ENCODE measurements at places on chromosomes 16 and 17.

DNA sequence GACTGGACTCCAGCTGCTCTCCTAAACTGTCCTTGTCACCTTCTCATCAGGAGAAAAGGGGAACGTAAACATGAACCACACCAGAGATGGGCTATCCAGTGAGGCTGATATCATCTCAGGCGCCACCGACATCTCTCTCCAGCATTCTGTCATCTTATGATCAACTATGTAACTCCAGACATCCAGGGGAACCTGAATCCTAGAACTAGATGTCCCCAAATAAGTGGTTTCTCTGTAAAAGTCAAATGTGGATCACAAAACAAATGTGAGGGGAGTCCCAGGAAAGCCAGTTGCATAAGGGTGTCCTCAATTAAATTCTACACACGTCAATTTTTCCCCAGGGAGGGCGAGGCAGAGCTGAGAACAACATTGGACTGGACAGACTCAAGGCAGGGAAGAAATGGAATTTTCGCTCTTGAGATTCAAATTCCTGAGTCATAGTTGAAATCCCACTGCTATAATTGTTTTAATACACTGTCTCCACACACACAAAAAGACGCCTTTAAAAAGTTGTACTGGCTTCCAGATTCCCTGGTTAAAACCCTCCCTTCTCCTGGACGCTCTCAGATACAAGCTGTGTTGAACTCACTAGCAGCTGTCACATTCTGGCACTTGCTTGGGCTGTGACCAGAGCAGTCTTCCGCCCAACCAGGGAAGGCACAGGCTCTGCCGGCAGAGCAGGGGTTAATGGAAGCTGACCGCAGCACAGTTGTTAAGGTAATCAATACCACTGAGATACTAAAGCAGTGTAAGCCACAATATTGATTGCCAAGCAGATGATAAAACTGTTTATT, 62.6 kb downstream of the ZFHX3 start:
- no peak for DNase-seq

- no peak for DNase-seq
These were observed 30.1 kb upstream of the MTSS2 start for GRCh38 chr16:70715860-70716357.

GRCh38 chr17:60712675-60713074, 35.0 kb downstream of the BCAS3 start:
- DNase-seq: no peak

- no peak for DNase-seq
These were observed 1291.8 kb downstream of the CDH11 start for GRCh38 chr16:63830061-63830460.

- DNase-seq: no peak
These were observed 74.8 kb upstream of the CDC42EP4 start for GRCh38 chr17:73386561-73386960.

DNA sequence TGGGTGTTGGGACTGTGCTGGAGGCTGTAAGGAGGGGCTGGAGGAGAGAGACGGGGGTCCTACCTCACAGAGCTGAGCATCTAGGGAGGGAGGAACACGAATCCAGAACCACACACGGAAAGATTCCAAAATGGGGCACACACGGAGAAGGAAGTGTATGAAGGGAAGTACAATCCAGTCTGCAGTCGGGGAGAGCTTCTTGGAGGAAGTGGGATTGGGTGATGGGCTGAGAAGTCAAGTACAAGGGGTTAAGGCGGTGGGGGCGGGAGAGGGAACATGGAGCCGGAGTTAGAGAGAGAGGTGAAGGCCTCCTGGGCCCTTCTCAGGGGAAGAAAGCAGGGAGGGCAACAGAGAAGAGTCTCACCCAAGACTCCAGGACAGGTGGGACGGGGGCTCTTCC, 107.5 kb upstream of the CREBBP start:
- no peak for DNase-seq

DNA sequence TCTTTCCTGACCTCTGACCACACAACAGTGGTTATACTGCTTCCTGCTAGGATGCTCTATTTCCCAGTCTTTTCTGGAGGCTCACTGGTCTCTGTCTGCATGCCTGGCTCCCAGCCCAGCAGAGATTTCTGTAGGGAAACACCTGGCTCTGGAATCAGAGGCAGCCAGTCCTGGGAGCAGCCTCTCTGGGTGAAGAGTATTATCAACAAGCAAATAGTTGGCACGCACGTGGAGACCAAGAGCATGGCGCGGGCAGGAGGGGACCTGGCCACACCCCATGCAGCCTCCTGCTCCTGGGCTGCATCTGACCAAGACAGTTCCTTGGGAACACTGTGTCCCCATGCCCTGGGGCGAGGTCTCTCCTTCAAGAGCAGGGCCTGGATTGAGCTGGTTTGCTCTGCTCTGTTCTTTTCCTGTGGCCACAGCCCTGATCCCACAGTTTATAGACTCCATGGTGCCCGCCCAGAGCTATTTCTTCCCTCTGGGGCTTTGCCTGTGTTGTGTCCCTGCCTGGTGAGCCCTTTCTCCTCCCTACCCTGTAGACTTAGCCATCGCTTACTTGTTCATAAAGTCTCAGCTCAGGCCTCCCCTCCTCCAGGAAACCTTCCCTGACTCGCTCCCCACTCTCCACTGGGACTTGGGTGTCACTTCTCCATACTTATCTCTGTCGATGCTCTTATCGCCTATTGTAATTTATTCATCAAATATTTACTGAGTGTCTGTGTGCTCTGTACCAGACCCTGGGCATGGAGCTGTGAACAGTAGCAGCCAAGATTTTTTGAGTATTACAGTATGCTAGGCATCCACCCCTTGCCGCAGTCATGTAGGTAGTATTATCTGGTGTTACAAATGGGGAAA, 60.6 kb downstream of the SCNN1B start:
- DNase-seq: no peak

- DNase-seq: no peak
These were observed 125.4 kb downstream of the CDH13 start for GRCh38 chr16:82752172-82752571.

All from CD4-positive, alpha-beta T cell treated with Interleukin-15 for 4 hours (primary cell).